Stimulated activated CD8-positive, alpha-beta memory T cell treated with anti-CD3 and anti-CD28 coated beads, Interleukin-2, amount 100 ng/mL, for 1 hour (primary cell): ENCODE measurements at places on chromosomes 11 and 22.

GRCh38 chr22:28021998-28022660 is 103.1 kb upstream of the PITPNB start:
- DNase-seq: no peak

GRCh38 chr11:128551611-128552335 is 35.6 kb downstream of the ETS1 start:
- no peak for DNase-seq

DNA sequence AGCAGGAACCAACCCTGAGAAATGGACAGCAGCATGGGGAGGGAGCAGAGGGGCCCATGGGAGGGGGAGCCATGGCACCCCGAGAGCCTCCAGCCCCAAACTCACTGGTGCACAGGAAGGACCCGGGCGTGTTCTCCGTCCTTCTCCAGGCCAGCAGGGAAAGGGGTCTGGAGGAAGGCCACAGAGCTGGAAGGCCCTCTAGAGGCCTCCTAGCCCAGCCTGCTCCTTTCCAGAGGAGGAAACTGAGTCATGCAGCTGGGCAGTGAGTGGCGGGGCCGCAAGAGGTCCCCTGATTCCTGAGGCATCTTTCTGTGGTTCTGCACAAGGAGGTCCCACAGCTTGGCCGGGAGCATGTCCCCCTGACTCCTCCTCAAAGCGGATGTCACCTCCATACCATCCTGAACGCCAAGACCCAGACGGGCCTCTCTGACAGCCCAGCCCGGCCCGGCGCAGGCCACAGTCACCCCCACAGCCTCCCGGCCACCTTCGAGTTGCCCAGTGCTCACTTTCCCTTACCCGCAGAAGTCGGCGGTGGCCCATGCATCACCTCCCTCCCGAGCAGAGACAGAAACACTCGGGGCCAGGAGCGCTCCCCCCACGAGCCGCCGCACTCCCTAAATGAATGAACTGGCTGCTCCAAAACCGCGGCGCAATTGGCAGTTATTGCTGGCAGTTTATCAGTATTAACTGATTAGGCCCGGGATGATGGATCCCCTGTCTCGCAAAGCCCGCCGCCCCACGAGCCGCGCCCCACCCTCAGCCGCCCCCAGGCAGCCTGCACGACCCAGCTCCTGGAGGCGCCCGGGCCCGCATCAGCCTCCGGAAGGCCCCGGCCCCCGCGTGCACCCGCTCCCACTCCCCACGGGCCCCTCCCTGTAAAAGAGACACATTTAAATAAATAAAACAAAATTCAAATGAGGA is 272.5 kb downstream of the BUD13 start:
- no peak for DNase-seq

DNA sequence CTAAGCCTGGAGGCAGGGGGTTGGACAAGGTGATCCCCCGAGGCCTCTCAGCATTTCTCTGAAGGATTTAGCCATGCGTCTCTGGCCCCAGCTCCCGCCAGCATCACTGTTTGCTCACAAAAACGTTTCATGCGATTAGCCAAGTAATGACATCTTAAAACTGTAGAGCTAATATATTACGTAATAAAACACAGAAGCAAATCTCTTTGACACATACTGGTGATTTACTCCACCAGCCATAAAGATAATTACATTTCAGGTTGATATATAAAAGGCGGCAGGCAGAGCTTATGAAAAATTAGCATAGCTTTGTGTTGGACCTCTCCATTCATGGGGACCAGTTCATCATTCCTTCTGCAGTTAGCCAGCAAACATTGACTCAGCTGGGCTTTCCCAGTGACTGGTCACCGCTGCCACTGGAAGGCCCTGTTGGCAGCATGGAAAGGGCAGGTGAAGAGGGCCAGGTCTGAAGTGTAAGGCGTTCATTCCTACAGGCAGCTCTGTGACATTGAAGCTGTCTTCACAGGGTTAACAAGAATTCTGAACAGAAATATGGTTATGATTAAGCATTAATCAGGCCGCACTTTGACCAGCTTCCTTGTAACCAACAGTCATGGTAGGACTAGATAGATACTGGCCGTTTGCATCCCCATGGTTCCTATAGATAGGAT is 150.3 kb downstream of the NECTIN1 start:
- no peak for DNase-seq

DNA sequence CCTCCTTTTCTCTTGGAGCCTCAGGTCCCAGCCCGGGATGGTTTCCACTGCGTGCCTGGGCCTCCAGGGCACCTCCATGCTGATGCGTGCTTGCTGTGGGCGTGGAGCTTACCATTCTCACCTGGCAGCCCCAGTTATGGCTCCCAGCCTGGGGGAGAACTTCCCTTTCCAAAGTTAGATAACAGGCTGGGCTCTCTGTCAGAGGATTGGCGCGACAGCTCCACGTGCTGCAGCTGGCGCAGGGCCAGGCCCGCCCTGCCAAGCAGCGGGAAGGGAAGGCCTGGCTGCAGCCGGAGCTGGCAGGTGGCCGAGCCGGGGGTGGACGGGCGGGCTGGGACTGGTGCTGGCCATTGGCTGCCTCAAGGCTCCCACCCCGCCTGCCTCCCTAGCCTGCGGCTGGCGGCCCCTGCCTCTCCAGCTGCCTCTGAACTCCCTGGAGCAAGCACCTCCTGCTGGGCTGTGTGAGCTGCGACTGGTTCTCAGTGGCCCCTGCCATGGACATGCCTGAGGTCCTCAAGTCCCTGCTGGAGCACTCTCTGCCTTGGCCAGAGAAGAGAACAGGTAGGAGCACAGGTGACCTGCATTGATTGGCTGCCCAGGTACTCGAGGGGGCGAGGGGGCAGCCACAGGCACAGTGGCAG is 14.6 kb upstream of the TEF start:
- no peak for DNase-seq

GRCh38 chr11:16604794-16605388 is 133.6 kb upstream of the C11orf58 start:
- DNase-seq: no peak

DNA sequence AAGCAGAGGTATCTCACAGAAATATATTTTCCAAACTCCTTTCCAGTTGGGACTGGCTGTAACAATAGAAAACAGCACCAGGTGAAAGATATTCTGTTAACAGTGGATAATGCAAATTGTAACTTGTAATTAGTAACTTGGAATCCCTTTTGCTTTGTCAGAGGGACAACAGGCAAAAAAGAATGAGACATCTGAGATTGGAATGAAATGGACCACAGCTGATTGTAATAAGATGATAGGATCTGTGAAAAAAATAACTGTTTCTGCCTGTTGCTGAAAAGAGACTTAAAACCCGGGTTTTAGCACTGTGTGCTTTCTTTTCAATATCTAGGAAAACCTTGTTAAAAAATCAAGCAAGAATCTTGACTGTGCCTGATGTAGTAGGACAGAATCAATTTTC is 655.7 kb downstream of the METTL15 start:
- no peak for DNase-seq

- DNase-seq: no peak
These were observed 5.1 kb upstream of the PDGFD start for GRCh38 chr11:104169091-104169490.

DNA sequence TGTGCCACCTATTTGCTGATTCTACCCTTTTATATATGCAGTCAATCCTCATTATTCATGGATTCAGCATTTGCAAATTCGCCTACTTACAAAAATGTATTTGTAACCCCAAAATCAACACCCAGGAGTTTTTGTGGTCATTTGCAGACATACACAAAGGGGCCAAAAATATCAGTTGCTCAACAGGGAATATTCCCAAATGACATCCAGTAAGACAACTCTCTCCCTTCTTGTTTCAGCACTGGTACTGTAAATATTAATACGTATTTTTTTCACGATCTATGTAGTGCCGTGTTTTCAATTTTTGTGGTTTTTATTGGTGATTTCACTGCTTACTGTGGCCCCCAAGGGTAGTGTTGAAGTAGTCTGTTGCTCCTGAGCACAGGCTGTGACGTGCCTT is 11.8 kb upstream of the CAVIN3 start:
- no peak for DNase-seq
